ENCODE measurements at places on chromosomes 2 and 18. TPM values are rescaled to one million over a fixed set of nuclear protein-coding genes. Genes with fewer than 3 reads are reported as not detected.

CD207 gene
- not detected for total RNA-seq

GBX2 gene
- total RNA-seq, result 0.25 TPM

IL1A gene
- total RNA-seq, result 0.90 TPM

ASTL gene
- total RNA-seq, result not detected

RUFY4 gene
- total RNA-seq, result not detected

ST8SIA3 gene
- total RNA-seq, result 0.08 TPM

CCDC88A gene
- 111 TPM for total RNA-seq

UGT1A3 gene
- total RNA-seq, result not detected

IL1RN gene
- total RNA-seq, result 1.1 TPM

HOXD13 gene
- total RNA-seq, result not detected

YWHAQ gene
- total RNA-seq, result 152 TPM

CHRND gene
- not detected for total RNA-seq

LRATD1 gene
- 0.08 TPM for total RNA-seq

NEUROD1 gene
- not detected for total RNA-seq

GEN1 gene
- 51.2 TPM for total RNA-seq

SLC4A3 gene
- 14.7 TPM for total RNA-seq

FSIP2 gene
- 1.6 TPM for total RNA-seq

TWIST2 gene
- total RNA-seq, result 15.8 TPM

INHBB gene
- total RNA-seq, result not detected

CHRNA1 gene
- not detected for total RNA-seq
